ENCODE measurements at places on chromosomes 4 and X.
A peak's percentile ranks its signal among the peaks of the same experiment; 100 is the strongest.

DNA sequence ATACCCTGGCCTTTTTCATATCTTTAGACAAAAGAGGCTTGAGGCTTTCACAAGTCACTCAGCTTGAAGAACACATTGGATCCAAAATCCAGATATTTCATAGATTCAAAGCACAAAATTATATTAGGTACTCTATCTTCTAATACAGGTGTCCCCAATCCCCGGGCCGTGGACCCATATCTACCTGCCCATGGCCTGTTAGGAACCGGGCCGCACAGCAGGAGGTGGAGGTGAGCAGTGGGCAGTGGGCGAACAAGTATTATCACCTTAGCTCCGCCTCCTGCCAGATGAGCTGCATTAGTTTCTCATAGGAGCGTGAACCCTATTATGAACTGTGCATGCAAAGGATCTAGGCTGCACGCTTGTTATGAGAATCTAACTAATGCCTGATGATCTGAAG is 18.7 kb downstream of the YIPF7 start:
- DNase-seq = no peak

- DNase-seq = no peak
These were observed 34.9 kb downstream of the FTHL17 start for GRCh38 chrX:31036895-31037294.

- DNase-seq = peak; percentile 56
These were observed 15.9 kb downstream of the IL15 start for GRCh38 chr4:141652161-141652778.

DNA sequence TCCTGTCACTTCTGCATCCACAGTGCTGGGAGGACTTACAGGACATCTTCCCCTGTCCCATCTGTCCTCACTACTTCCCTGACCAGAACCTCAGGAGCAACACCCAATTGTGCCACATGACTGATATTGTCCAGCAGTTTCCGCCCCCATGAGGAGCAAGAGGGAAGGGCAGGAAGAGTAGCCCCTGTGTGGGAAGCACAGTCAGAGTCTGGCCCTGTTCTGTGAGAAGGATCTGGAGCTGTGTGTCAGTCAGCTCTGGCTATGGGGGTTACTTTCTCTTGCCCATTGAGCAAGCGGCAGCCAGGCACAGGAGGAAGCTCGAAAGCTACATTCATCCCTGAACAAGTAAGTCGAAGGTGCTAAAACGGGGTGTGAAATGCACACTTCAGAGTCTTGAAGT is 14.8 kb upstream of the TRIM60 start:
- DNase-seq = no peak

GRCh38 chr4:186587416-186588018 is 32.1 kb upstream of the MTNR1A start:
- no peak for DNase-seq

DNA sequence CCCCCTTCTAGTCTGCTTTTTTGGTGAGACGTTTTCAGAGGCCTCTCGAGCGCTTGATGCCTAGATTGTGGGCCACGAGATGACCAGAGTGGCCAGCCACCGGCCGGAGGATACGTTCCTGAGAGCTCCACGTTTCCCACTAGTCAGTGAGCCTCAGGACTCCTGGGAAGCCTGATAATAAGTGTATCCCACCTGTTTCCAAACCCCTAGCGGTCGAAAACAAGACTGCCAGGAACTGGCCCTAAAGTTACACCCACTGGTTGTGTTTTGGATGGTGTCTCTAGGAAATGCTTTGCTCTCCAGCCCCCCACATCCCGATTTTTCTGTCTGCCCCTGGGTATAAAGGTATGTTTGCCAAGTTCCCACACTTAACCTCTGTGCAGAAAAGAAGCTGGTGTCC is 4.6 kb upstream of the RS1 start:
- no peak for DNase-seq

- DNase-seq = no peak
These were observed 1.5 kb upstream of the PAQR3 start for GRCh38 chr4:78940752-78941151.

- DNase-seq = no peak
These were observed 54.4 kb downstream of the KLHL4 start for GRCh38 chrX:87571964-87572363.

DNA sequence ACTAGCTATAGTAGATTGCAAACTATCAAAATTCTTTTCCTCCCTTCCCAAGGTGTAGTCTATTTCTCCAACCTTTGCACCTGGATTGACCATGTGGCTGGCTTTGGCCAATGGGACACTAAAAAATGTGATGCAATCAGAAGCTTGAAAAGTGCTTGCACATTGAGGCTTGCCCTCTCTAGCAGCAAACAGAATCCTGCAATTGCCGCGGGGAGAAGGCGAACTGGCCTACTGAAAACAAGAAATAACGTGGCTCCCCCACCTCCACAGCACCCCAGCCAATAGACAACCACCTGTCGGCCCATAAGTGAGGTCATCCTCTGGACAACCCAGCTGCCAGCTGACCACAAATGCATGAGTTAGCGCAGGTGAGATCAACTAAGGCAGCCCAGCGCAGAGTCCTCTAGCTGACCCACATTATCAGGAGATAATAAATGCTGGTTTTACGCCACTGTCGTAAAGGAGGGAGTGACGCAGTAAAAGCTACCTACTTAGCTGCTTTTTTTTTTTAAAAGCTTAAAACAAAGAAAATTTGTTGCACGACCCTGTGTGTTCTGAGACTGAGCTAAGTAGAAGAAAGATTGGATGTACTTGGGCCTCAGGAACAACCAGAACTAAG is 95.2 kb downstream of the GK start:
- no peak for DNase-seq

GRCh38 chr4:6990661-6991060 is 52.5 kb upstream of the TADA2B start:
- no peak for DNase-seq

DNA sequence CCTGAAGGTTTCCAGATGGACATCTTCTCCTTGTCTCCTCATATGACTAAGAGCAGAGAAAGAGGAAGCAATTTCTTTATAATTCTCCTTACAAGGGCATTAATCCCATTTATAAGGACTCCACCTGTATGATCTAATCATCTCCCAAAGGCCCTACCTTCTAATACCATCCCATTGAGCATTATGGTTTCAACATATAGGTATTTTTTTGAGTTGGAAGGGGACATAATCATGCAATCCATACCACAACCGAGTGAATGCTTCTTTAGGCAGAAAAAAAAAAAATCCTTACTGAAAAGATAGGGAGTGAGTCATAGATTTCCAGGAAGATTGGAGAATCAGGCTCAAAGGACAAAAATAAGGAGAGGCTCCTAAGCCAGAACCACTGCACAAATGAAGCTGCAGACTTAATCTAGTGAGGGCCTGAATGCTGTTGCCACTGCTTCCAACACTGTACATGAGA is 312.5 kb upstream of the HS3ST1 start:
- DNase-seq = no peak

- DNase-seq = no peak
These were observed 2246.0 kb downstream of the ARAP2 start for GRCh38 chr4:33998291-33998690.

GRCh38 chr4:148574502-148574901 is 132.3 kb upstream of the NR3C2 start:
- no peak for DNase-seq

GRCh38 chrX:20217271-20217670 is 49.4 kb downstream of the RPS6KA3 start:
- DNase-seq = no peak

DNA sequence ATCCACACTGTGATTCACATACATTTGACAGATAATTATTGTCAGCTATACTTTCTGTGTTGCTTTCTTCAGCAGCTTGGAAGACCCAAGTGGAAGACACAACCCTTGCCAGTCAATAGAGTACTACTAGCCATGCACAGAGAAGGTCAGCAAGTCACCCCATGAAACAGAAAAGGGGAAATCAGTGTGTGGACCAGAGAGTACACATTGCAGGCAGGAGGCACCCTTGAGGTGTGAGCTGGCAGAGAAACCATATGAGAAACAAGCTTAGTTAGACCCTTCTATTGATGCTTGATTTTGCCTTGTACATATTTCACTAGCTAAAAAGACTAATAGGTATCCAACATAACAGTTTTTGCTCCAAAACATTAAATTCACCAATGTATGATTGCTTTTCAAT is 99.5 kb downstream of the NLGN4X start:
- DNase-seq = no peak

GRCh38 chr4:128355305-128355704 is 67.7 kb upstream of the PGRMC2 start:
- no peak for DNase-seq

Measured in BJ (cell line).